ENCODE measurements at places on chromosomes 1 and 21.
A peak's percentile ranks its signal among the peaks of the same experiment; 100 is the strongest.

DNA sequence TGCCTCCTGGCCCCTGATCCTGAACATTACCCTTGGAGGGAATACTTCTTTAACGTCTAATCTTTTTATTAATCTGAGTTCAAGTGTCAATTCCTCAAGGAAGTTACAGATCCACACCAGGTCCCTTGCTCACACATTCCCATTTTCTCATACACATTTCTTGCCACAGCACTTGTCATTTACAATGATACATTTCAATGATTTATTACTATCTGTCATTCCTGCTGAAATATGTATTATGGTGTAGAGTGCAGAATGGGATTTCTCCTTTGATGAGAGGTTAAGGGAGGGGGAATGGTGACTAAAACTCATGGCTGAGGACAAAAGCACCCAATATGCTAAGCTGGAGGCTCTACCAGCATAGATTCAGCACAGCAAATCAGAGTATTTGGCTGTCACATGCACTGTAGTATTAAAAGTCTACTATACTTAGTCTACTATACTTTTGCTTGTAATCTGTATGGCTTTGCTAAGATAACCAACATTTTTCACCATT is 982.5 kb downstream of the TTLL7 start:
- H3K27ac ChIP-seq = no peak overlapping the region
- no peaks in the 10 kb centered on the region for H3K36me3 ChIP-seq
- no peak overlapping the region for H3K4me3 ChIP-seq
- H3K4me1 ChIP-seq = no peaks in the 10 kb centered on the region
- H3K27me3 ChIP-seq = no peaks in the 10 kb centered on the region
- no peak for DNase-seq

DNA sequence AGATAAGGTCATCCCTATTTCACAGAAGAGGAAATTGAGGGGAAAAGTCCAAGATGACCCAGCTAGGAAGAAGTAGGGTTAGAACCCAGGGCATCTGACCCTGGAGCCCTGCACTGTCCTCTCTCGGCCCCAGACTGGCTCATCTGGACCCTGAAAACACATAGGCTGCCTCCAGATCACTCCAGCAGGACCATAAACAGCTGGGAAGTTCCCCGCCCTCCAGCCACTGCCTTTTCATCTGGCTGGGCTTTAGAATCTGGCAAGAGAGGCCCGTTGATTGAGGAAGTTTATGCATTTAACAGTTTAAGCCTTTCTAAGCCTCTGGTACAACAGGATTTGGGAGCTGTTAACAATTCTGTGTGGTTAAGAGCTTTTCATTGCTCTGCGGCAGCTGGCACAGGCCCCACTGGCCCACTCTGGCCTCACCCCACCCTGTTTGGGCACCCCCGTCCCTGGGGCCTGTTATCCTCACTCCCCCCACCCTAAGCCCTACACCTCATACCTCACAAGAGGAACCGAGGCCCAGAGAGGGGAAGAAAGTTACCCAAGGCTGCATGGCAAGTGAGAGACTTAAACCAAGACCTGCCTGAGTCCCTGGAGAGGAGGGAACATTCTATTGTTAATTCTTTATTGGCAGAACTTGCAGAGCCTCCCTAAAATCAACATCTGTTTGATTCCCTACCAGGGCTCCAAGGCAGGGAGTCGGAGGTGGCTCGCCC is 84.2 kb downstream of the EPHB2 start:
- H3K4me1 ChIP-seq = no peaks in the 10 kb centered on the region
- no peak overlapping the region for H3K4me3 ChIP-seq
- no peaks in the 10 kb centered on the region for H3K36me3 ChIP-seq
- no peak overlapping the region for H3K27ac ChIP-seq

DNA sequence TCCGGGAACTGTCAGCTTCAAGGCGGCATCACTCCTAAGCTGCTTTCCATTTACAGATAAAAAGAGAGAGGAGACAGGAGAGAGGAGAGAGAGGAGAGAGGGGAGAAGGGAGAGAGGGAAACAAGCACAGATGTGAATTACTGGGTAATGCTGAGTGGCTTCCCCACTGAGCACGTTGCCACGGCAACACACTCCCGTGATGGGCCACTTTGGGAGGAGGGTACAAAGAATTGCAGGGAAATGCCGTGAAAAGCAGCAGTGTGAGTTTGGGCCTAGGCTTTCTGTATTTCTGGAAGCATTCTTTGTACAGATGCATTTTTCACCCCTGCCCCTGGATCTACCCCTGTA is 128.0 kb upstream of the IRF2BP2 start:
- H3K27me3 ChIP-seq = no peaks in the 10 kb centered on the region
- no peaks in the 10 kb centered on the region for H3K36me3 ChIP-seq

DNA sequence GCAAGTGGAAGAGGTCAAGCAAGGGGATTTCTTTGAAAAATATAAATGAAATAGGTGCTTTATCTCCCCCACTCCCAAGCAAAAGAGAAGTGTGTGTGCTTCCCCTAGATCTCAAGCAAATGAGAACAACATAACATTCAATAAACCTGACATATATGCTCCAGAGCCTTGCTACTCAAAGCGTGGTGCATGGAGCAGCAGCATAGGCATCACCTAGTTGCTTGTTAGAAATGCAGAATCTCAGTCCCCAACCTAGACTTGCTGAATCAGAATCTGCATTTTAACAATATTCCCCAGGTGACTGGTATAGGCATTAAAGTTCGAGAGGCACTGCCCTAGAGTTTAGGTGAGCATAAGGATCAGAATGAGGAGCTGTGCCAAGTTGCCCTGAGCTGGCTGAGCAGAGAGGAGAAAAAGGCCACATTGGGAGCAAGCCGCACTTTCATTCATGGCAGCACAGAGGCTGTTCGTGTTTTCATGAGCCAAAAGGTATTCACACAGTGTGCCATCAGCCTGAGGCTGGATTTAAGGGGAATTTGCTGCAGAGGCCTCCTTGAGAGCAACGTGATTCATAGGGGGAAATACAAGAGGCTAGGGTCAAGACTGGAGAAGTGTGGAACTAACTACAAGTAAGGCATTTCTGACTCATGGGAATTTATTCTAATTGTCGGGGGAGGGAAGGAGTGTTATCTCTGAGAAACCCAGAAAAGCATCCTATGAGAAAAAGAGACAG is 14.3 kb upstream of the LPAR3 start:
- no peak overlapping the region for H3K27ac ChIP-seq
- no peak for DNase-seq
- H3K4me1 ChIP-seq = no peaks in the 10 kb centered on the region
- no peaks in the 10 kb centered on the region for H3K27me3 ChIP-seq

DNA sequence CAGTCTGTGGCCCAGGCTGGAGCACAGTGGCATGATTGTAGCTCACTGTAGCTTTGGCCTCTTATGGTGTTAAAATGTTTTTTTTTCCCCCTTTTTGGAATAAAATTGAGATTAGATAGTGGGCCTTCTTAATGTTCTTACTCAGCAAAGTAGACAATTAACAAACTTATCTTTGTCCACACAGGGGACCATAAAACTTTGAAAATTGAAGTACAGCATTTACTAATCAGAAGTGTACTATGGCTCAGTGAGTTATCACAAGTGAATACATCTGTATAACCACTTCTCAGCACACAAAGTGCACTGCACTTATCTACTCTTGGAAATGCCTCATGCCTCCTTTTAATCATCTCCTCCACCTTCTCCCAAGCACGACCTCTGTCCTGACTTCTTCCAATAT is 218.9 kb downstream of the PRDM2 start:
- H3K27me3 ChIP-seq = peaks cover 2% of the 10 kb centered on the region
- H3K4me3 ChIP-seq = no peak overlapping the region
- H3K27ac ChIP-seq = no peak overlapping the region

GRCh38 chr1:209647156-209647555 is 5.1 kb downstream of the LAMB3 start:
- no peak overlapping the region for H3K27ac ChIP-seq
- H3K27me3 ChIP-seq = no peaks in the 10 kb centered on the region
- no peaks in the 10 kb centered on the region for H3K36me3 ChIP-seq
- DNase-seq = no peak
- H3K4me3 ChIP-seq = no peak overlapping the region

- peak; percentile 62 for DNase-seq
- no peak overlapping the region for H3K4me3 ChIP-seq
- no peaks in the 10 kb centered on the region for H3K36me3 ChIP-seq
- H3K27ac ChIP-seq = no peak overlapping the region
- H3K27me3 ChIP-seq = no peaks in the 10 kb centered on the region
- H3K4me1 ChIP-seq = peaks cover 9% of the 10 kb centered on the region
Measured at GRCh38 chr21:19440792-19441655, 1037.4 kb upstream of the TMPRSS15 start.

GRCh38 chr1:3058263-3059030 is 10.6 kb upstream of the PRDM16 start:
- H3K27ac ChIP-seq = no peak overlapping the region
- H3K4me3 ChIP-seq = no peak overlapping the region
- H3K4me1 ChIP-seq = no peaks in the 10 kb centered on the region
- DNase-seq = no peak
- no peaks in the 10 kb centered on the region for H3K36me3 ChIP-seq

DNA sequence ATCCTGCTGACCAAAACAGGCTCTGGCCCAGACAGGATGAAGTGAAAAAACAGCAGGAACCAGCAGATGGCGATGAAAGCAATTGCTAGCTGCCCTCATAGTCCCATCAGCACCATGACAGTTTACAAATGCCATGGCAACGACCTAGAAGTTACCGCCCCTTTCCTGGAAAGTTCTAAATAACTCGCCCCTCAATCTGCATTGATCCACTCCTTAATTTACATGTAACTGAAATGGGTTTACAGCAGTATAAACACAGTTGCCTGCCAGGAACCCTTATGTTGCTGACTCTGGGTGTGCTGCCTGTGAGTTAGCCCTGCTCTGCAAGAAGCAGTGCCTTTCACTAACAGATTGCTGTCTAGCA is 65.5 kb upstream of the CR1L start:
- H3K27ac ChIP-seq = no peak overlapping the region
- peak; percentile 66 for DNase-seq
- H3K4me1 ChIP-seq = no peaks in the 10 kb centered on the region
- no peak overlapping the region for H3K4me3 ChIP-seq
- H3K36me3 ChIP-seq = no peaks in the 10 kb centered on the region
- H3K27me3 ChIP-seq = no peaks in the 10 kb centered on the region

- no peak overlapping the region for H3K4me3 ChIP-seq
- H3K27me3 ChIP-seq = no peaks in the 10 kb centered on the region
- no peaks in the 10 kb centered on the region for H3K36me3 ChIP-seq
- no peak overlapping the region for H3K27ac ChIP-seq
- DNase-seq = peak; percentile 51
Measured at GRCh38 chr1:57727121-57727520, 303.3 kb upstream of the DAB1 start.

DNA sequence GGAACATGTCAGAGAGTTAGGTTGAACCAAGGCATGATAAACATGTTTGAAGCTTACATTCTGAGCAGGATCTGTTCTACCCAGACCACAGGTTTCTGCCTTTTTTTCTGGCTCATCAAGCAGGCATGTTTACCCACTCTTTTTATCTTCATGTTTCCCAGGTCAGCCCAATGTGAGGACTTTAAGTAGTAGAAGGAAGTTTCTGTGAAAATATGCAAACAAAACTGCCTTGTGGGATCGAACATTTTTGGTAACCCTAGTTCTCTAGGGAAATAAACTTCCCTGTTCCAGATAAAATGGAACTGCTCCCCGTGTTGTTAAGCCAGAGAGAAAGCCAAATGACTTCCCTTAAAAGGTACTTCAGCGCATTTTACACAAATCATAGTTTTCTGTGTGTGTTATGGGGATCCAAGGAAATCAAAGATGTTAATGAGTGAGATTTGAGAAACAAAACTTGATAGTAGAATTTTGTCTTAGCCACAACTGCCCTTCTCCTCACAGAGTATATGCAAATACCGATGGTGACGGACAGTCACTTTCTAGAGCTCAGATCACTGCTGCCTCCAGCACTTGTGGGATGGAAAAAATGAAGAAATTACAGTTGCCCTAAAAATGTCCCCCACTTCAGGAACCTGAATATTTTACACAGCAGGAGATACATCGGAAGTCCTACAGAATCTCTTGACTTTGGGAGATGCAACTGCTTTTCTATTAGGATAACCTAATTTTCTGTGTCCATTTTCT is 765 bp upstream of the HIPK1 start:
- DNase-seq = no peak
- no peaks in the 10 kb centered on the region for H3K27me3 ChIP-seq
- H3K27ac ChIP-seq = peak overlapping the region; percentile 100
- H3K4me1 ChIP-seq = peaks cover 25% of the 10 kb centered on the region
- H3K4me3 ChIP-seq = peak overlapping the region; percentile 97
- no peaks in the 10 kb centered on the region for H3K36me3 ChIP-seq

- no peak overlapping the region for H3K27ac ChIP-seq
- H3K36me3 ChIP-seq = no peaks in the 10 kb centered on the region
- DNase-seq = peak; percentile 98
Measured at GRCh38 chr1:34684266-34684665, 70.6 kb upstream of the GJB5 start.

GRCh38 chr1:248858096-248858890 is 592 bp downstream of the ZNF692 start:
- H3K27me3 ChIP-seq = no peaks in the 10 kb centered on the region
- peaks cover 7% of the 10 kb centered on the region for H3K36me3 ChIP-seq
- H3K27ac ChIP-seq = peak overlapping the region; percentile 84
- peaks cover 2% of the 10 kb centered on the region for H3K4me1 ChIP-seq
- H3K4me3 ChIP-seq = peak overlapping the region; percentile 70

GRCh38 chr1:16905110-16905867 is 9.5 kb downstream of the RNU1-2 start:
- DNase-seq = peak; percentile 83
- no peaks in the 10 kb centered on the region for H3K27me3 ChIP-seq
- H3K4me3 ChIP-seq = peak overlapping the region; percentile 64
- no peaks in the 10 kb centered on the region for H3K36me3 ChIP-seq
- peaks cover 28% of the 10 kb centered on the region for H3K4me1 ChIP-seq

DNA sequence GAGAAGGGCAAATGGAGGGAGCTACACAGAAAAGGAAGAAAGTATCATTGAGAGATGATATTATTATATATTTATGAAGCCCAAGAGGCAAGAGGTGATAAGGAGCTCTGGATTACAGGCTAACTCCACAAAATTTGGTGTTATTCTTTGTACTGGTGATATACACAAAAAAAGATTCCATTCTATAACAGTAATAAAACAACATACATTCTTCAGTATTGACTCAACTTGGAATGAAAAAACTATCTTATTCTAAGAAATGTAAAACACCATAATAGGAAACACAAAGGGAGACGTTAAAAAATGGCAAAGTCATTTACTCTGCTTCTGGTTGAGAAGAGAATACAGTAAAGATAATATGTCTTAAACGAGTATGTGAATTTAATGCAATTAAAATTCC is 99.4 kb downstream of the TEX35 start:
- H3K4me1 ChIP-seq = peaks cover 15% of the 10 kb centered on the region
- DNase-seq = no peak
- H3K4me3 ChIP-seq = no peak overlapping the region

GRCh38 chr1:67345556-67345955 is 37.9 kb downstream of the IL12RB2 start:
- DNase-seq = no peak
- H3K4me3 ChIP-seq = no peak overlapping the region
